ENCODE measurements at places on chromosomes 5 and 9.

GRCh38 chr5:159051421-159052282 is 48.1 kb downstream of the EBF1 start:
- no peak for DNase-seq

- DNase-seq, result no peak
Observed at GRCh38 chr5:94508461-94509148, 109.8 kb downstream of the KIAA0825 start.

- peak; percentile 47 for DNase-seq
Observed at GRCh38 chr5:75034137-75034739, 18.1 kb downstream of the GCNT4 start.

- DNase-seq, result no peak
Observed at GRCh38 chr9:35907711-35908503, 1.4 kb upstream of the SPAAR start.

DNA sequence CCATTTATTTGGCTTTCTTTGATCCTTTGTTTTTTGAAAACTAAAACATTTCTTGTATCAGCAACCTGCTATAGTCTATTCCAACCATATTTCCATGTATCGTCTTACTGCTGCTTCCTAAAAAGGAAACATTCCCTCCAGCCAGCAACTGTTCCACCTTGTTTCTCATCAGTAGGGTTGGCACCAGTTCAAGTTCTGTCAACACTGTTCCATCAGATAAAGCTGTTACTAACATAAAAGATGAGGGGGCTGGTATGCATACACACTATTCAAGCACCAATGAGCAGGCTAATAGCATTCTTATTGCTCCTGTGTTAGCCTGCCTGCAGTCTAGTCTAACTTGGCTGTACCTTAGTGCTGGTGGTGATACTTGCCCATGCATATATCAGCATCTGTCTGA is 178.3 kb downstream of the CWC27 start:
- no peak for DNase-seq

- no peak for DNase-seq
Observed at GRCh38 chr5:6019612-6020011, 358.7 kb downstream of the MED10 start.

DNA sequence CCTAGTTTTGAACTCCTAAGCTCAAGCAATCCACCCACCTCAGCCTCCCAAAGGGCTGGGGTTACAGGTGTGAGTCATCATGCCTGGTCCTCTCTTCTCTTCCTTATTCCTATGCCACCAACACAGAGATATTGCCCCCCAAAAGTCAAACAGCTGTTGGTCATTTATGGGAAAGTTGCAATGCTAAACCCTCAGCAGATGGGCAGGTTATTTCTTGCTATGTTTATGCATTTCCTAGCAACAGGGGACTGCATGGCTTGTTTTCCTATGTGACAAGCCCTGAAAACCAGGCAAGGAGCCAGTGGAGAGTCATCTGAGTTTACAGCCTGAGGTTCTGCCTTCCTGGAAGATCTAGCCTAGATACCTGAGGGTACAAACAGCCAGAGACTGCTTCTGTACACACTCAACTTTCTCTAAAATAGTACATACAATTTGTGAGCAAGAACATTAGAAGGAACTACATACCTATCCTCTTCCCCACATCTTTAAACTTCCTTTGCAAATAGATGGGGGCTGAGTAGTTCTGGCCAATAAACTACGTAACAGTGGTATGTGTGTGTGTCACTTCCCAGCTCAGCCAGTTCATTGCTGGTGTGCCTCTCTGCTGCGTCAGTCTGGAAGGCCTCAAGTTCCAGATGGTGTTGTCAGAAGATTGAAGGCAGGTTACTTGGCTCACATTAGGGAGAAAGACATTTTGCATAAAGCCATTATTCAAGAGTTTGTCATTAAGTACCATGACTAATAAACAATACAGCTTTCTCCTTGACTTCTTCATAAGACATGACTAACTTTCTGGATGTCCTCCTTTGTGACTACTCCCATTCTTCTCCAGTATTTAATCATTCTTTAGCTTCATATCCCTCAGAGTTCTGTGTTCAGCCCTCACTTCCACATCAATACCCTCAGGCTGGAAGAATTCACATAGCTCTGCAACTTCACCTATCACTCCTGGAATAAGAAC is 65.3 kb downstream of the CSNK1A1 start:
- no peak for DNase-seq

- DNase-seq, result no peak
Observed at GRCh38 chr9:97502984-97503861, 1.8 kb downstream of the TMOD1 start.

DNA sequence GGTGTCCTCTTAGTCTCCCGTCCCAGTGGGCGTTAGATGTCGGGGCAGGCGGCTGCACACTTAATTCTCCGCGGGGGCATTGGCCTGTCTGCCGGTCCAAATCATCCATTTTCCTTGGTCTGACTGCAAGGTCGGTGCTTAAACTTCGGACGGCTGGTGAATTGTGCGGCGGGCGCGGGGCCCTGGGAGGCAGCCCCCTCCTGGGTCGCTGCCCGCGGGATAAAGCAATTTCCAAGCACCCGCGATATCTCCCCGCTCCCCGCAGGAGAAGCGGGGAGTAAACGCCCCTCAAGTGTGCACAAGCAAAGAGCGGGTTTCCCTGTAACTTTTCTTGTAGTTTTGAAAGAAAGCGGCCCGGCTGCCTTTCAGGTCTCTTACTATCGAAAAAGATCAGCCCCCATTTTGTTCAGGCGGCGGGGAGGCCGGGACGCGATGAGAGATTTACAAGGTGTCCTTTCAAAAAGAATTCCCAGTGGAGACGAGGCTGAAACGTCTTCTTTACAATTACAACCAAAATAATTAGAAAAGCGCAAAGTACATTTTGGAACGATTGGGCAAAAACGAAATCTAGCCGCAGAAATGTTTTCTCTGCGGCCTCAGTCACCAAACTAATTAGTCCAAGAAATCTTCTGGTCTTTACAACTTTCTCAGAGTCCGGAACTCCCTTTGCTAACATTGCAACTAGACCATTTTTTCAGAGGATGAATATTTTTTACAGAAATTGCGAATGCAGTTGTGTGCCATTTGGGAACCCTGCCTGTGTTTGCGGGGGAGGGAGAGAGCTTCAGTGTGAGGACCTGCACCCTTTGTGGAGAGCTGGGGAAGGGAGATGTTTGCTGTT is 1.8 kb downstream of the IRX1 start:
- no peak for DNase-seq

- DNase-seq, result no peak
Observed at GRCh38 chr9:95722141-95722540, 153.3 kb upstream of the ERCC6L2 start.

DNA sequence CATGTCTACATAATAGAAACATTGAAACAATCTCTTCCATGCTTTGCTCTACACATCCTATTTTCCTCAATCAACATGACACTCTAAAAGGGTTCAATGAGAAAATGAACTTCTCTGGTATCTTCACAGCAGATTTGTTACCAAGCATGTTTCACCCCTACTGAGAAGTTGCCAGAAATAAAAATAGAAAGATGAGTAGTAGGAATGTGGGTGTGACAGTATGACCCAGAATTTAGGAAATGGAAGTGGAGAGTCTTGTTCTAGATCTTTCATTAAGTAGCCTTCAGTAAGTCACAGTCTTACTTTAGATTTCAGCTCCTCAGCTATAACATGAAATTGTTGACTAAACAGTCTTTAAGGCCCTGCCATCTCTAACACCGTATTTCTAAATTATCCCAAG is 581.8 kb downstream of the EFNA5 start:
- no peak for DNase-seq

DNA sequence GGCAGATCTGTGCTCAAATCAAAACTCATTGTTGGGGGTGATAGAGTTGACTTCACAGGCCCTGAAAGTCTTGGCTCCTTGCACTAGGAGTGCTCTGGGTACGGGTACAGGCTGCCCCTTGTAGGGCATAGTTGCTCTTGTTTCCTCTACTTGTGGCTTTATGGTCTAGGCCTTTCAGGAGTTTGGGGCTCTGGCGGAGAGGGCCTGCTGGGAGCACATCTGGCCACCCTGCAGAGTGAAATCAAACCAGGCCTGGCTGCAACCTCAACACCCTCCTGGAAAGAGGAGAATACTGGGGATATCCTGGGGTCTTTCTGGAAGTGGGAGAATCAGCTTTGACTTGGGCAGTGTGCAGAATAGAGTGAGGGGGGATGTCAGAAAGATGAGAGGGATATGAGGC is 1.5 kb downstream of the TGFBI start:
- DNase-seq, result no peak

- DNase-seq, result no peak
Observed at GRCh38 chr5:178624631-178625546, 2.0 kb downstream of the CLK4 start.

DNA sequence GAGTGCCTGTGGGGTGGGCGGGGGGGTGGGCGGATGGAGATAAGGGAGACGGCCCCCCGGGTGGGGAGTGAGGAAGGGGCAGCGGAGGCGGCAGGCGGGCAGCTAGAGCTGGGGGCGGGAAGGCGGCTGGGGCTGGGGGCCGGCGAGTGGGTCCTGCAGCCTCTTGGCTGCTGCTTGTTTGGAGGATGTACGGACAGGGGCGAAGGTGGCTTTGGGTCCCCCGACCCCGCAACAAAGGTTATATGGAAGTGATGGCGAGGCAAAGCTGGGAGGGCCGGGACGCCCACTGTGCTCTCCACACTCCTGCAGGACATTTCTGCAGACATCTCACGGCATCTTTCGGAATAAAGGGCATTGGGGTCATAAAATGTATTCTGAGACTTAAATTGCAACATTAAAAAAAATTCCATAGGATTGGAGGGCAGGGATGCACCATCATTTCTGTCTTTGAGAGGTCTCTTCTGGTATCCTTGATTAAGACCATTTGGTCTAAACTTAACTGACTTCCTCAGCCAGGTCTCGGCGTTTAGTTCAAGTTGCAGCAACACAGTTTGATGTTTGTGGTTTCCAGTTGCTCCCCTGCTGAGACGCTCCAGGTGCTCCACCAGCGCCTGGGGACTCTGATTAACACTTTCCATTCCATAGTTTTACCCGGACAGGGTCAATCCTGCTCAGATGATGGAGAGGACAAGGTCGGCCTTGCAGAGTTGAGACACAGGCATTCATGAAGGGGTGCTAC is 101.6 kb upstream of the SSBP2 start:
- DNase-seq, result no peak

GRCh38 chr5:132253452-132254320 is 3.8 kb upstream of the PDLIM4 start:
- no peak for DNase-seq

DNA sequence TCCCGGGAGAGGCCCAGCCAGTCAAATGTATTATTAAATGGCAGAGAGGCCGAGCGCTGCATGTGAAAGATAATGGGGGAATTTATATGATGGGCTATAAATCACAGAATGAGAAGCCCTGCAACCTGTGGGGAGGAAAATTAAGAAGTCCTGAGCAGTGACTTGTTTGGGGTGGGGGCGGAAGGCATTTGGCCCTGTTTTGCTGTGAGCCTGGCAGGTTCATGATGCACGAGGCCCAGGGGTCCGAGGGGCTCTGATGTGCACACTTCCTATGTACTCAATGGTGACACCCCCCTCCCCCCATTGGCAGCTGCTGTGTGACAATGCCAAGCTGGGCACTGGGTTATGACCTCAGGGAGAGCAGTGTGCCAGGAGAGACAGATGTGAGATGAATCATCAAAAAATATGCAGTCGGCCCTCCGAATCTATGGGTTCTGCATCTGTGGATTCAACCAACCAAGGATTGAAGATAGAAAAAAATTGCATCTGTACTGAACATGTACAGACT is 13.7 kb upstream of the DAB2IP start:
- no peak for DNase-seq

- DNase-seq, result no peak
Observed at GRCh38 chr5:6734243-6734700, 21.0 kb downstream of the TENT4A start.

GRCh38 chr5:164332349-164333196 is 827.2 kb downstream of the MAT2B start:
- DNase-seq, result no peak

- DNase-seq, result no peak
Observed at GRCh38 chr5:112692472-112692871, 45.2 kb upstream of the APC start.

- DNase-seq, result no peak
Observed at GRCh38 chr5:30808996-30809395, 384.5 kb upstream of the CDH6 start.

- DNase-seq, result no peak
Observed at GRCh38 chr5:139181322-139181730, 16.8 kb downstream of the SIL1 start.

DNA sequence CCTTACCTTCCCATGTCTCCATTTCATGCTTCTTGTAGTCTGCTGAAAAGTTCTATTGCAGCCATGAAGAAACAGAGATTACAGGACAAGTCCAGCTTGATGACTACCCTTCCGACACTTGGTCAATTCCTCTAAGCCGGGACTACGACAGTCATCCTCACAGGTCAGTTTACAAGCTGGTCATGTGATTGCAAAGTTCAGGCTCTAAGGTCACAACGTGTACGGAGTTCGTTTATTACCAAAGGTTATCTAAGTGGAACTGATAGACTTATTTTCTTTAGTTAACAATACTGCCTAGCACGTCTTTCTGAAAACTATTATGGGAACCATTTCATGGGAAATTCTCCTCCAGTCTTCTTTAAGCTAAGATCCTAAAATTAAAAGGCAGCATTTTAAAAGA is 88.5 kb upstream of the NR5A1 start:
- no peak for DNase-seq

- no peak for DNase-seq
Observed at GRCh38 chr5:175682664-175683063, 24.8 kb downstream of the HRH2 start.

GRCh38 chr5:34789021-34789531 is 49.9 kb upstream of the TTC23L start:
- no peak for DNase-seq

DNA sequence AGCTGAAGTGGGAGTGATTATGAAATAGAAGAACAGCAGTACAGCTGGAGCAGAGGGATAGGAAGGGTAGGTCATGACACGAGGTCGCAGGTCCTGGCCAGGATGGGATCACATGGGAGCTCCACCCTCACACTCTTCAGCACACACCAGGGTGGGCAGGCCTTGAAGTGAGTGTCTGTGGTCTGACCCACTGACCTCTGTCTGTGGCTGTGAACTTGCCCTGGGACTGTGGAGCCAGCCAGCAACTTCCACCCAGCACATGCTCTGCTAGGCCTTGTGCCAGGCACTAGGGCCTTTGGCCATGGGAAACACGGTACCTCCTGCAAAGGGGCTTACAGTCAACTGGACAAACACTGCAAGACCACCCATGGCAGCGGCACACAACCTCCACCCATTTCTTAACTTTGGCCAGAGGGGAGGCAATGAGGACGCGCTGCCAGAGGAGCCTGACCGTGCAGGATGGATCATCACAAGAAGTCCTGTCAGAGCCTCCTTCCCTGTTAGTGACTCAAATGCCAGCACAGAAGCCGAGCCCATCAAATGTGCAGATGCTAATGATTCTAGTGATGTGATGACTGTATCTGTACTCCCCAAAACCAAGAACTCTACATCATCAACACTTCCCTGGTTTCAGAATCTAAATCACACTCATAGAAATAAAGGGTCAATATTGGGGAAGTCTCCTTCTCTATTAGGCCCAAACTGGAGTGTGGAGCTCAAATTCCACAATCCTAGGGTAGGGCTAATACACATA is 113.6 kb downstream of the DPYSL3 start:
- DNase-seq, result no peak

Measured in activated CD4-positive, alpha-beta memory T cell treated with anti-CD3 and anti-CD28 coated beads, Interleukin-2, amount 10 ng/mL, durations not matched to agents 7 days and 5 days (primary cell).